ENCODE measurements at places on chromosomes 2 and 18. TPM values are rescaled to one million over a fixed set of nuclear protein-coding genes. Genes with fewer than 3 reads are reported as not detected.

DNA sequence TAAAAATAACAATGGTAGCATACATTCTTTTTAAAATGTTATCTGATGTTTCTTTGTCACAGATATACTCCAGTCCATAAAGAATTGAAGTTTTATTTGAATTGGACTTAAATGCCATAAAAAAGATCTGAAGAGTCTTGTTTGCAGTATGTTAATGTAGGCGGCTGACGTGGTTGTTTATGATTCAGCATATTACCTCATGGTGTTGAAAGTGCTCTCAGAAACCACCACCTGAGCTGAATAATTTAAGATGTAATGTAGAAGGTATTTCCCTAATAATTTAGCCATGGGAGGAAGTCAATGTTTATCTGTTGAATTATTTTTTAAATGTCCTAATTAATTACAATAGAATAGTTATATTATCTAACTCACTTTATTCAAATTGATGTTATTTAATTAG, 58.6 kb upstream of the CHN1 start:
- DNase-seq = no peak

- DNase-seq = peak; percentile 32
Observed at GRCh38 chr2:64283641-64284361, 139.6 kb upstream of the PELI1 start.

Gene KRTCAP3
- 1.5 TPM for polyA plus RNA-seq

Gene FOXD4L1
- polyA plus RNA-seq = 3.2 TPM

DNA sequence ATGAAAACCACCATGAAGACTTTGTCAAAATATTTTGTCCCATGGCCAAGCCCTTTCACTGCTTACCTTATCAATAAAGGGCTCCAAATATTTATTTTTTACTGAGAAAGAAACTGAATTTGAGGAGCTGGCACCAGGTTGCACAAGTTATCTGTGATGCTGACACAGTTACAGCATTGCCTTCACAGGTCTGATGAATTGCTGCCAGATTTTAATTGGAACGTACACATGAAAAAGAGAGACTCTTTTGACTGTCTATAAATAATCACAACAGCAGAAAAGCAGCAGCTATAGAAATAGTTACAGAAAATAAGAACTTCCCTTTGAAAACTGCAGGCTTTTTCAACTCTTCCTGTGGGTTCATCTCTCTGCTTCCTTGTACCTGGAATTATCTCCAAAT, 23.9 kb downstream of the TMEM200C start:
- no peak for DNase-seq

Gene ABCG8
- 0.04 TPM for polyA plus RNA-seq

- no peak for DNase-seq
Observed at GRCh38 chr2:132873738-132874137, 203.7 kb upstream of the LYPD1 start.

DNA sequence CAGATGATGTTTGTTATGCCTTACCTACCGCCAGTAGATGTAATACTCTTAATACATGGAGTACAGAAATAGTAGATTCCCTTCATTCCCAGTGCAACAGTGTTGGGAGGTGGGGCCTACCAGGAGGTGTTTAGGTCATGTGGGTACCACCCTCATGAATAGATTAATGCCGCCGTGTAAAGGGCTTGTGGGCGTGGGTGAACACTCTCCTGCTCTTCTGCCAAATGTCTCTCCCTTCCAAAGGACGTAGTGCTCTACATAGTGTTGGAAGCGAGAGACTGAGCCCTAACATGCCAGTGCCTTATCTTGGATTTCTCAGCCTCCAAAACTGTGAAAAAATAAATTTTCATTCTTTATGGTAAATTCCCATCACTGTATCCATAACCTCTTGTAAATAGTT, 30.1 kb downstream of the PLEKHA3 start:
- no peak for DNase-seq

DNA sequence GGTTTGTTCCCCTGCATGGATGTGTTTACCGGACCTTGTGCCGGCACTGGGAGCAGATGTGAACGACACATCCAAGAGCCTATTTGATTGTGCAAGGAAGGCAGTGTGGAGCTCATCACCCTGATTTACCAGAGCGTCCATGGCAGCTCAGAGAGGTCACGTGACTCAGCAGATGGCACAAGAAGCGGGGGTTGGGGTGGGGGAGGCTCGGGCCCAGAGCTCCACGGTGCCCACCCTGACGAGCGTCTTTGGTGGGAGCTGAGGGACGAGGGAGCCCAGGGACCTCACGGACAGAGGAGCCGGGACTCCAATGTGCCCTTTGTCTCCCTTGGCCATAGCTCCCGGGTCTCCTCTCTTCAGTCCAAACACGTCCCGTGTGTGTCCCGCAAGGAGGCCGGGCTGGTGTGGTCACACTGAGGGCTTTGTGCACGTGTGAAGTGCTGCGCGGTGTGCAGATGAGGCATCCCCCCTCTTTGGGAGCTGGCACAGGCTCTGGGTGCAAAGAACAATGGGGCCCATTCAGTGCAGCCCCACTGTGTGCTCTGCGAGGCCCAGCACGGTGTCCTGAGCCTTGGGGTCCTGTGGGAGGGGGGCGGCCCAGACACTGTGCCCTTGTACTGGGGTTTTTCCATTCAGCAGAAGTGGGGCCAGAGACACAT, 15.5 kb downstream of the KCNIP3 start:
- no peak for DNase-seq

- DNase-seq = no peak
Observed at GRCh38 chr2:134217351-134217750, 36.5 kb upstream of the MGAT5 start.

DNA sequence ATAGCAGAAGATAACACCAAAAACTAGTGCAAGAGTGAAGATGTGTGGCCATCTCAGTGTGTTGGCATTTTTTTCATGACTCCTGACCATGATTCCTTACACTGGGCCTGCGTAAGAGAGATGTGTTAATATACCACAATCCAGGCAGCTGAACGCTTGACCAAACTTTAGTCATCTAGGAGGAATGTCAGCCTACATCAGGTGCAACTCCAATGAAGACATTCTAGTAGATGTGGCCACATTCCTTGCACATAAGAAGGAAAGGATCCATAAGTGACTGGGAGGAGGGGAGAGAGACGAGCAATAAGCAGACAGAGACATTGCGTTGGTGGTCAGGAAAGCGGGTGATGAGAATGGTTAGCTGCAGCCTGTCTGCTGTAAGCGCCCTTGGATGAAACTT, 42.6 kb downstream of the CYRIA start:
- no peak for DNase-seq

DNA sequence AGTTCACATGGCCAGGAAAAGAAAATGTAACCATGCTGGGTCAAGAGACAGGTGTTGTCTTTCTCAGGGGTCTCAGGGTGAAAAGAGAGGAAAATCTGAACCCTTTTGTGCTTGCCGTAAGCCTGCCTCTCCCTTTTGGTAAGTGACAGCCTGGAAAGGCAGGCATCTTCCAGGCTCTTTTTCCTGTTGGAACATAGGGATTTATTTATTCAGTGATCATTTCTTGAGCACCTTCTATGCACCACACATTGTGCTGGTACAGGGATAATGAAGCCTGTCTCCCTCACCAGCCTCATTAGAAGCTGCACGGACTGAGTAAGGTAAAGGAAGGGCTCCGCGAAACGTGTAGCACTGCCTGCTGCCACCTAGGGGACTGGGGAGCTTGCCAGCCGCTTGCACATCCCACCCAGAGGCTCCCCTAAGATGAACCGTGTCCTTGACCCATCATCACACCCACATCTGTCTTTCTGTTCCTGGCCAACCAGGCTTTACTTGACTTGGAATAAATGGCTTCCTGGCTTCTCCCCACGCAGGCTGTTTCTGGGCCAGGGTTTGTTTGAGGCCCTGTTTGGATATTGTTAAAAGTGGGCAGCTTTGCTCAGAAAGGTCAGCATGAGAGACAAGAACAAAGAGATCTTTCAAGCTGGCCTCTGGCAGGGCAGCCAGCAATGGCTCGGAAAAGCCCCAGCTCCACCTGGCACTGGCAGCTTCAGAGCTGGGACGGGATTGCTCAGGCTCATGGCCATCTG, 73.3 kb upstream of the MCFD2 start:
- no peak for DNase-seq

DNA sequence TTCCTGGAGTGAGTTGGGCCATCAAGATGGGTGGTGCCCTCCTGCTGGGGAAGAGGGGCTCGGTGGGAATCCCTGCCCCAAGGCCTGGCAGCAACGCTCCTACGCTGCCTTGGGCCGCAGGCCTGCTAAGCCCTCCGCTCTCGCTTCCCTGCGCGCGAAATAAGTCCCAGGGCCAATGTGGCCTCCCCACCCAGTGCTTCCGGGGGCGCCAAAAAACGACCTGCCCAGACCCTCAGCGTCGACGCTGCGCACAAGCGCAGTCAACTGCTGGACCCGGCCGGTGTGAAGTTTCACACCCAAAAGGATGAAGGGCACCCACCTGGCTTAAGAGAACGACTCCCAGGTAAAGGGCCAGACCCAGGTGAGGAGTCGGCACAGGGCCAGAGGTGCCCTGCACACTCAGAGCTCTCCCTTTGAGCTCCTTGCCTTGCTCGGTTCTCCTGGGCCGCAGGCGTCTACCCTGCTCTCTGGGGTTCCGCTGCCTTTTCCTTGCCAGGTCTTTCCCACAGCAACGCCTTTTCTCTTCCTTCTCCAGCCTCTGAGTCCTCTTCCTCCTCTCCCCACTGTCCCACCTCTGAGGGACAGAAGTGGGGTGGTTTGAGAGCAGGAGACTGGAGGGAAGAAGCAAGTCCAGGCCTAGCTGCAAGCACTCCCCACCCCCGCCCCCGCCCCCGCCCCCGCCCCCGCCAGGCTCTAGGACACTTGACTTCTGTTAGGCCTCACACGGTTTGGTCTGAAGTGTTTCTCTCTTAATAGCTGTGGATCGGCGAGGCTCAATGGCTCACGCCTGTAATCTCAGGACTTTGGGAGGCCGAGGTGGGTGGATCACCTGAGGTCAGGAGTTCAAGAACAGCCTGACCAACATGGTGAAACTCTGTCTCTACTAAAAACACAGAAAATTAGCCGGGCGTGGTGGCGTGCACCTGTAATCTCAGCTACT, at the start of gene DNAJC5G:
DNAJC5G (plus strand) TSS at position 223 of the 940 bp plus-strand sequence. CDS start 1,296 bp downstream, outside the sequence.
- no peak for DNase-seq

GRCh38 chr2:129903586-129904425, 75.7 kb upstream of the RAB6C start:
- DNase-seq = no peak

DNA sequence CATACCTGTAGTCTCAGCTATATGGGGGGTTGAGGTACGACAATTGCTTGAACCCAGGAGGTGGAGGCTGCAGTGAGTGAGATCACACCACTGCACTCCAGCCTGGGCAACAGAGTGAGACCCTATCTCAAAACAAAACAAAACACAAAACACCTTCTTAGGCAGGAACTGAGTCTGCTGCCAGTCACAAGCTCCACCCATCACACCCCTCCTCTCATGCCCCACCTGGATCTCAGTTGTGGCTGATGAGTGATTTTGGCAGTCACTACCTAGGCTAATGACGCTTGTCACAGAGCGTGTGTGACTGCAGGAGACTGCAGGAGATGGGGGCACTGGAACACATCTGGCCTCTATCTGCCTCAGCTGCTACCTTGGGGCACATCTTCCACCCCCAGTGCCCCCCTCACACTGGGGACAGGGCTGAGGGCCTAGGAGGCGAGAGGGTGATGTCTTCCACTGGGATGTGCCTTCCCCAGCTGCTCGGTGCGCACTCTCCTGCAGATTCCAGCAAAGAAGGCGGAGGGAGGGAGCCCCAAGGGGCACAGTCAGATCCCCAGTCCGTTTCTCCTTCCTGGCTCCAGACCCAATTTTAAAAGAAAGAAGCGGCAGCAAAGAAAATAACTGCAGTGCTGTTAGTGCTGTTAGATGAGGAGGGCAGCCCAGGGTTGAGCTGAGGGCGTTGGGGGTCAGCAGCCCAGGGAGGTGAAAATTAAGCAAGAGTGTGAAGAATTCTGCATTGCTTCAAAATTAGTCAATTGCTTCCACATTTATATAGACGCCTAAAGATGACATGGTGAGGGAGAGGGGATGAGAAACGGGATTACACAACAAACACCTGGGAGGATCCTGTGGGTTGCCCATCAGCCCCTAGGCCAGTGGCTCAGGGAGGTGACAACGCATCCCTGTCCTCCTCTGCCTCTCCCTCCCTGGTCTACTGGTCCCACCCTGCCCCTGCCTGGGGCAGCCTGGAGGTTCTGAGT, 143.6 kb upstream of the HAAO start:
- DNase-seq = no peak

GRCh38 chr2:135281379-135281778, 229.3 kb downstream of the RAB3GAP1 start:
- no peak for DNase-seq

GRCh38 chr2:72127401-72128058, 20.1 kb downstream of the CYP26B1 start:
- no peak for DNase-seq

Gene HOXD3
- 2.2 TPM for polyA plus RNA-seq

- no peak for DNase-seq
Observed at GRCh38 chr2:237692601-237693290, 65.4 kb downstream of the LRRFIP1 start.

- no peak for DNase-seq
Observed at GRCh38 chr2:204346906-204347305, 198.4 kb upstream of the PARD3B start.

DNA sequence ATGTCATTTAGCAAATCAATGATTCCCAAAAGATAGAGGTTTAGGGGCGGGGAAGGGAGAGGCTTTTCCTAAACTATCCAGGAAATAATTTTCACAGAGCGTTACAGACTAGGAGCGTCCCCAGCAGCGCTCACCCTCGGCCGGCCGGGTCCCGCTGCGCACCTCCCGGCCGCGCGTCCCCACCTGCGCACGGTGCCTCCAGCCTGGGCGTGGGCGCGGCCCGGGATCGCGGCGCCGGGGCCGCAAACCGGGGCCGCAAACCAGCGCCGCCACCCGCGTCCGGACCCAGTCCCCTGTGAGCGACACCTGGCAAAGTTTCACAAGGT, 684 bp upstream of the ZCCHC2 start:
- no peak for DNase-seq

Gene OR6B2
- not detected for polyA plus RNA-seq

Gene SCN7A
- polyA plus RNA-seq = 53.6 TPM

GRCh38 chr2:168338292-168338691, 90.9 kb upstream of the STK39 start:
- DNase-seq = no peak

- DNase-seq = no peak
Observed at GRCh38 chr2:151374436-151374835, 17.0 kb downstream of the TNFAIP6 start.

GRCh38 chr2:159399716-159400415, 113.4 kb upstream of the WDSUB1 start:
- DNase-seq = no peak

DNA sequence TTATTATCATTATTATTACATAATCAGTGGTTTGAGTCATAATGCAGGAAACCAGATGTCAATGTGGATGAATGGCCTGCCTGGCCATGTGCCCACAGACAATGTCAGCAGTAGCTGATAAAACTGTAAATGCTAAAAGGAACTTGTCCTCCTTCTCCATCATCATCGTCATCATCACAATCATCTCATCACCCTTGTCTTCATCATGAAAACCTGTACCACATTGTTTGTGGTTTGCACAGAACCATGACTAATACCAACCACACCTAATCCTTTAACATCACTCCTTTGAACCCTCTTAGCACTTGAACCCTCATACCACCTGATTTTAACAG, 96.0 kb downstream of the HNMT start:
- peak; percentile 61 for DNase-seq

GRCh38 chr2:140586379-140586778, 1544.4 kb downstream of the LRP1B start:
- no peak for DNase-seq

Gene VPS54
- 27.9 TPM for polyA plus RNA-seq
